ENCODE measurements at places on chromosomes 3 and 15.

DNA sequence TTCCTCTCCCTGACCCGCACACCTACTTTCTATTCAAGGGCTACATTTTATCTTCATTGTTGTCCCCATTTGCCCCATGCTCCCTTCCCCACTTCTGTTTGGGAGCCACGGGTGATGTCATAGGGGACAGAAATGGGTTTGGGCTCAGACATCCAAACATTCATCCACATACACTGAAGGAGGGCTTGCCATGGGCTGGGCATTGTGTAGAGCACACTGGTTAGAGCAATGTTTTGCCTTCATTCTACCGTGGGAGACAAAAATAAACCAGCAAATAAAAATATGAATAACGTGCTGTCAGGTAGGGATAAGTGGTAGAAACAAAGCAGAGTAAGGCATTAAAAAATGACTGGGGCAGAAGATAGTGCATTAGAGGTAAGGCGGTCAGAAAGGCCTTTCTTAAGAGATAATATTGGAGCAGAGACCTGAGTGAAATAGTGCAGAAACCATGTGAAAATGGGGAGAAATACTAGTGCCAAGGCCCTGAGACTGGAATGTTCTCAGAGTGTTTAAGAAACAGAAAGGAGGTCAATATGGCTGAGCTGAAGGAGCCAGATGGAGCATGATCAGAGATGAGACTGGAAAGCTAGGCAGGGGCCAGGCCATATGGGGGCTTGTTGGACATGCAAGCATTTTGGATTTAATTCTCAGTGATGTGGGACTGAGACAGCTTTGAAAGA lies 40.9 kb upstream of the CLSTN2 start:
- no peak overlapping the region for H3K4me3 ChIP-seq
- DNase-seq: no peak
- no peaks in the 10 kb centered on the region for H3K4me1 ChIP-seq
- no peaks in the 10 kb centered on the region for H3K36me3 ChIP-seq

- no peak overlapping the region for H3K27ac ChIP-seq
- H3K4me3 ChIP-seq: no peak overlapping the region
- H3K4me1 ChIP-seq: no peaks in the 10 kb centered on the region
- H3K27me3 ChIP-seq: no peaks in the 10 kb centered on the region
Observed at GRCh38 chr3:153372326-153372725, 210.3 kb downstream of the RAP2B start.

DNA sequence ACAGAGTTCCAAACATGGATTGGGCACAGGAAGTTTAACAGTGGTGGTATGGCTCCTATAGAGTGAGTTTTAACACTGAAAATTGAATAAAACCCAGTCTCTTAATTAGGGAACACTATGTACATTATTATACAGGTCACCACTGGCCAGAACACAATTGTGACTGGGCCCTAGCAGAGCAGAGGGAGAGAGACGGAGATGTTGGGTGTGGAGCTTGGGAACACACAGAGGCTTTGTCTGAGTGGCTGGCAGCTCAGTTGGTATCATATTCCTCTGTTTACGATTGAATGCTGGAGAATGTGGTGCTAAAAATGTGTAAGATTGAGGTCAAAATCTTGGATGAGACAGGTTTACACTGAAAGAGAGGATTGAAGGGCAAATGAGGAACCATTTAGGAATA lies 6.8 kb upstream of the MOBP start:
- H3K27ac ChIP-seq: no peak overlapping the region
- H3K4me1 ChIP-seq: no peaks in the 10 kb centered on the region
- H3K36me3 ChIP-seq: no peaks in the 10 kb centered on the region

DNA sequence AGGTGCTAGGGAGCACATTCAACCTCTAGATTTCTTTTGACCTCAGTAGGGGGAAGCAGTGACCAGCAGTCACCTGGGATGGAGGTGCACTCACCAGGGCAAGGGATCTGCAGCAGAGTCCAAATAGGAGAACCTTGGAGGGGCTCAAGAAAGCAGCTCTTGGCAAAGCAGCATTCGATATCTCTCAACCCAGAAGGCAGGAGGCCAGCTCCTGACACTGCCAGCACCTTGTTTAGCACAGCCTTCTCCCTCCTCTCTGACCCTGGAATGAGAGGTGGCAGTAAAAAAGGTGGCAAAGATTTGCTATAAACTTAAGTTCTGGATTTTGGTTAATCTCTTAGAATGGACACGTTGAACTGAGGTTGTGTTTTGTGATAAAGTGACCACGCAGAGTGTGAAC lies 107.9 kb downstream of the AQP9 start:
- no peak for DNase-seq
- no peaks in the 10 kb centered on the region for H3K27me3 ChIP-seq
- no peak overlapping the region for H3K4me3 ChIP-seq
- no peaks in the 10 kb centered on the region for H3K4me1 ChIP-seq
- no peak overlapping the region for H3K27ac ChIP-seq

- H3K36me3 ChIP-seq: no peaks in the 10 kb centered on the region
- DNase-seq: no peak
- H3K27me3 ChIP-seq: no peaks in the 10 kb centered on the region
- no peak overlapping the region for H3K4me3 ChIP-seq
- H3K4me1 ChIP-seq: no peaks in the 10 kb centered on the region
Observed at GRCh38 chr15:59814409-59814808, 125.3 kb upstream of the BNIP2 start.

DNA sequence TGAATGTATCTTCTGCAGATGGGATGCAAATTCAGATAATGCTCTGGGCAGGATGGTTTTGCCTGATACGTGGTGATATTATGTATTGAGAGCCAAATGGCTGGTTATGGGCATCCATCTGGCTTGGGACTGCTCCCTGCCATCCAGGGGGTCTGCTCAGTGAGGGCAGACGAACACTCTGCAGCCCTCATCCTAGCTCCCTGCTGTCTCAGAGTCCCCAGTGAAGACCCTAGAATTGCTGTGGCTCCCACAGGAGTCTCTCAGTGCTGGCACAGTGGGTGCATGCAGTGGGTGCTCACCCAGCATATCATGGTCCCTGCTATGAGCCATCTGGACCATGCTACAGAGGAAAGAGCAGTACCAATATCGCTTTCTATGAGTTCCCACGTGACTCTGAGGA lies 10.3 kb downstream of the CX3CR1 start:
- no peak for DNase-seq
- H3K27ac ChIP-seq: no peak overlapping the region
- no peak overlapping the region for H3K4me3 ChIP-seq
- H3K36me3 ChIP-seq: no peaks in the 10 kb centered on the region
- H3K4me1 ChIP-seq: no peaks in the 10 kb centered on the region

All from pancreas (tissue), 10 donors.